ENCODE measurements at places on chromosomes 5 and 9.
A peak's percentile ranks its signal among the peaks of the same experiment; 100 is the strongest.

DNA sequence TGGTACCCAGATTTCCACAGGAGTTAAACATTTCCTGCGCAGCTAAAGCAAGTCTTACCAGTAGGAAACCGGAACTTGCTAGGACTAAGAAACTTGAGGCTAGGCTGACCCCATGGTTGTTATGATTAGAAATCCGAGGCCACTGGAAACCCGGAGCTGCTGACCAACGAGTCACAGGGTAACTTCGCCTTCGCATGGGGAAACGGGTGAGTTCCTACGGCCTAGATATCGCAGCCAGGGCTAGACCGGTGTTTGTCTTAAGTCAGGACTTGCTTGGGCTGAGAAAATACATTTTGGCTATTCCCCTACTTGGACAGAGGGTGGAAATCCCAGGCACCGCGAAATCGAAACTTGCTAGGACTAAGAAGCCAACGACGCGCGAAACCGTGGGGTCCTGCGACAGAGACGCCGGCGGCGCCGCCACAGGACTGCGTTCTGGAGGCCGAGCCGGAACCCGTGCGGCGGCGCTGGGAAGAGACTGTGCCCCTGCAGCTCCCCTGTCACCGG is 1.6 kb upstream of the ANXA2R start:
- peak; percentile 76 for DNase-seq

DNA sequence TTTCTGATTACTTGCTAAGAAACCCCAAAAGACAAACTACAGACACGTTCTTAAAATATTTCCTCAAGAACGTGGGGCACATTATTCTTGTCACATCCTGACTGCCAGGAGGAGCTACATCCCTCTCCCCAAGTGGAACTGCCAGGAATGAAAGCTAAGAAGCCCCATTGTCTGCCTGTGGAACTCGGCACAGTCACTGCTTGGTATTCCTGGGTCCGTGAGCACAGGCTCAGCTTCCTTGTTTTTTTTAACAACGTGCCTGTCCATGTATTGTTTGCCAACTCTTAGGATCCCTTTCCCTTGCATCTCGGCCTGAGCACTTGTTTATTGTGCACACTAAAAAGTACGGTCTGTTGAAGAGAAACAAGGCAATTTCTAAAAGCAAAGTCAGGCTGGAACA is 47.0 kb upstream of the SELENOP start:
- DNase-seq = no peak

GRCh38 chr5:79976759-79977515 is 14.1 kb downstream of the MTX3 start:
- DNase-seq = no peak

GRCh38 chr9:34644766-34645314 is 1.6 kb upstream of the GALT start:
- no peak for DNase-seq

Measured in AG04450 (cell line).